Activated T-cell treated with anti-CD3 and anti-CD28 coated beads, Interleukin-2, amount 50 U/mL, for 72 hours (primary cell): ENCODE measurements at places on chromosomes 13 and 19. TPM values are rescaled to one million over a fixed set of nuclear protein-coding genes. Genes with fewer than 3 reads are reported as not detected.

The ATP5F1D gene
- 201 TPM for total RNA-seq

DNA sequence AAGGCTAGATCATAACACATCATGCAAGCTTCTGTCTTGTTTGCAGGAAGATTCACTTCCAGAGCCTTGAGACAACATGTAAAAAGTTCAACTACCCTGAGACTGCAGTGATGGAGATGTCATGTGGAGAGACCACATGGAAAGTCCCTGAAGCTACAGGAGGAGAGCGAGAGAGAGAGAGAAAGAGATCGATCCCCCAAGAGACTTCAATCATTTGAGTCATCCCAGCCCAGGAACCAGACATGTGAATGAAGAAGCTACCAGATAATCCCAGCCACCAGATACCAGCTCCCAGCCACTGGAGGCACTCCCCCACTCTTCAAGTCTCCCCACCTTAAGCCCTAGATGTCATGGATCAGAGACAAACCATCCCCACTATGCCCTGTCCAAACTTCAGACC is 10.7 kb upstream of the EVI5L start:
- no peak for DNase-seq

GRCh38 chr13:28349907-28350654 is 144.8 kb downstream of the FLT1 start:
- DNase-seq, result no peak

DNA sequence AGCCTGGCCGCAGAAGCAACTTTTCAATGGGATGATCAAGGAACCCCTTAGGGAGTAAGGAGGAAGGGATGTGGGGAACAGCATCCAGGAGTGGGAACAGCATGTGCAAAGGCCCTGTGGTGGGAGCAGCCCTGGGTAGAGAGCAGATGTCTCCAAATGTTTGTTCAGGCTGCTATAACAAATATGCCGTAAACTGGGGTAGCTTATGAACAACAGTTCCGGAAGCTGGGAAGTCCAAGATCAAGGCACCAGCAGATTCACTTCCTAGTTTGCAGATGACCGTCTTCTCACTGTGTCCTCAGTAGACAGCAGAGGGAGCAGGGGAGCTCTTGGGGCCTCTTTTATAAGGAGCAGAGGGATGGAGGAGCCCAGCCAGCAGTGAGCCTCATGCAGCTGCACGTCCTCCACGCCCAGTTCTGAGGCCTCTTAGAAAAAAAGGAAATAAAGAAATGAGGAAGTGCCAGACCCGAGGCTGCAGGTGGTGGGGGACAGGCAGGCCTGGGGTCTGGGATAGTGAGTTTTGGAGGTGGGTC is 4.2 kb upstream of the LRRC25 start:
- no peak for DNase-seq

The OVOL3 gene
- total RNA-seq, result 0.39 TPM

The DEDD2 gene
- total RNA-seq, result 28.8 TPM

The PLPP2 gene
- total RNA-seq, result 2.1 TPM

The FFAR3 gene
- total RNA-seq, result 8.8 TPM

GRCh38 chr13:39364947-39365468 is 238.0 kb downstream of the LHFPL6 start:
- no peak for DNase-seq

- no peak for DNase-seq
Measured at GRCh38 chr19:43450545-43450997, 14.8 kb downstream of the LYPD3 start.

The CYP4F3 gene
- total RNA-seq, result 0.30 TPM

- DNase-seq, result no peak
Measured at GRCh38 chr13:108426893-108427292, 157.4 kb downstream of the TNFSF13B start.

- no peak for DNase-seq
Measured at GRCh38 chr13:75178436-75178835, 303.5 kb downstream of the TBC1D4 start.

The ZNF134 gene
- 14.0 TPM for total RNA-seq

The ONECUT3 gene
- not detected for total RNA-seq

DNA sequence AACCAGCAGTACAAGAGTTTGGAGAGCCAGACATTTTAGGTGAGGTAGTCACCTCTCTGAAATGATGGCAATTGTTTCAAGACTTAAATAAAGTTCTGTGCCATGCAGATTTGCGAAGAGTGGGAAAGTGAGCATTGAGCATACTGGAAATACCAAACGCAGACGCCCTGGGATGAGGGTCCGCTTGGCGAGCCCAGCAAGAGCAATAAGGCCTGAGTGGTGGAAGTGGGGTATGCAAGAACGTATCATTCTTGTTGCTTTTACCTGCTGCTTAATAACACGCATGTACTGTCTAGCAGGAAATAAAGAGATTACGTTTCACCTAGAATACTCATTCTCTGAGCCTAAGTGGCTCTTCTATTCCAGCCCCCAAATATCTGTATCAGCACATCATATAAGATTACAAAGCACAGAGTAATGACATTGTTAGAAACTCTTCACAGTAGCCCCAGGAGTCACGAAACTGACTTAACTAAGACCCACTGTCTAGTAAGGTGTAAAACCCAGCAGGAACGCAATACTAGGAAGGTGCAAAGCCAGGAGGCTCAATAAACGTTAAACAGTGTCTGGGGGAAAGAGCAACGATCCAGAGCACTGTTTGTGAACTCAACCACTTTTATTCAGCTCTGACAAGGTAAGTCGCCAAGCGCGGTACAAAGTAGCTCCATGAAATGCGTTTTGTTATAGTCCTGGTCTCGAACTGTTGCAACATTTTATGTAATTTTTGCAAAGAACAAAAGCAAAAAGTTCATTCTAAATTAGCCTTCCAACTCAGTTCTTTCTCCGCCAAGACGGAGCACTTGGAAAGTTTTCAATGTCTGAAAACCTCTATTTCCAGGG is 1.2 kb downstream of the RCBTB2 start:
- peak; percentile 21 for DNase-seq

DNA sequence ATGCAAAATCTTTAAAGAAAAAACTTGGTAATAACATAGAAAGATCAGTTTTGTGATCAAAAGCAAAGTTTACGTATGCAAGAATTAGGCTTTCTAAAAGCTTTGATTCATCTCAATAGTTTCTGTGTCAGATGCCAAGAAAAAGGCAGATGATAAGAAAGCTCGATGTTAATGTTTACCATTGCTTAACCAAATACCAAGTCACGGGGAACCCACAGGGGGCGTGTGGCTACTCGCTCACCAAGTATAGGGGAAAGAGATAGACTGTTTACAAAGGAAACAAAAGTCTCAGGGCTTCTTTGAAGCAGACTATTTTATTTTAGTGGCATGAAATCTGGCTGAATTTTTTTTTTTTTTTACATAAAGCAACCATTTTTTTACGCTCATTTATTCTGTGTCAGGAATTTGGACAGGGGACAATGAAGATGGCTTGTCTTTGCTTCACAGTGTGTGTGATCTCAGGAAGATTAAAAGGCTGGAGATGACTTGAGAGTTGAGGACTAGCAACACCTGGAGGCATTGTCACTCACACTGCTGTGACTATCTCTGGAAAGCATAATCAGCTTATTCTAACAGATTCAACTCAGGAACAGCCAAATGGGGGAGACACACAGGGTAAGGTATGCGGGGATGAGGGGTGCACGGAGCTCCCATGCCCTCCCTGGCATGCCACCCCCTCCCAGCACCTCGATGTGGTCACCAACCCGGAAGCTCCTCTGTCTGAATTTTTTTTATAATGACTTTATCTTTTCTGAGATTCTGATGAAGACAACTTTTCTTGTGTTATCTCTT is 24.9 kb downstream of the RCBTB1 start:
- DNase-seq, result no peak

GRCh38 chr19:1220477-1220930 is 14.9 kb downstream of the STK11 start:
- no peak for DNase-seq

GRCh38 chr19:4531562-4532165 is 3.4 kb downstream of the PLIN5 start:
- no peak for DNase-seq
